ENCODE measurements at places on chromosomes 11 and 22.

GRCh38 chr11:34830648-34831047, 85.5 kb downstream of the APIP start:
- DNase-seq = no peak

- DNase-seq = no peak
Observed at GRCh38 chr22:46815132-46815531, 52.7 kb downstream of the TBC1D22A start.

DNA sequence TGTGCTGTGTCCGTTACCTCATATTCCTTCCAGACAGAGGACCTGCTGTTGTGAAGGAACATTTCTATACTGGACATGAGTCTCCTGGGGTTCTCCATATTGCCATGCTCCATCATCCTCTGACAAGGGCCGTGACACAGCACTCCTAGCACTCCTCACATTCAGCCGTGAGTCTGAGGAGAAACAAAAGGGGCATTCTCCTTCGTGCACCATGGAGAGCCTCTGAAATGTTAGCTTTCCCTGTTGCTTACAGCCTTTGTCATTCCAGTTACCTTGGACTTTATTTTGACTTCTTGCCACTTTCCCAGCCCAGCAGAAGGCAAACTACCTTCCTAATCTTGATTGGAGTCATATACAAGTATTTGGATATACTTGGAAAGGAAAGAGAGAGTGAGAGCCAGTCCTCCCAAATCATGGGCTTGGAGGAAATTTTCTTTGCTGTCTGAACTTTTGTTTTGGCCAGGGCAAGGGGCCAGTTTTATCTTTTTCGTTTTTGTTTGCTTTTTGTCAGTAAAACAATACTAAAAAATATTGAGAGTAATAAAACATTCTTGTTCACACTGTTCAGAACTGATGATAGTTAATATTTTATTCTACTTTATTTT, 29.1 kb upstream of the TECTA start:
- no peak for DNase-seq

- DNase-seq = no peak
Observed at GRCh38 chr11:112477152-112477551, 216.5 kb upstream of the PLET1 start.

DNA sequence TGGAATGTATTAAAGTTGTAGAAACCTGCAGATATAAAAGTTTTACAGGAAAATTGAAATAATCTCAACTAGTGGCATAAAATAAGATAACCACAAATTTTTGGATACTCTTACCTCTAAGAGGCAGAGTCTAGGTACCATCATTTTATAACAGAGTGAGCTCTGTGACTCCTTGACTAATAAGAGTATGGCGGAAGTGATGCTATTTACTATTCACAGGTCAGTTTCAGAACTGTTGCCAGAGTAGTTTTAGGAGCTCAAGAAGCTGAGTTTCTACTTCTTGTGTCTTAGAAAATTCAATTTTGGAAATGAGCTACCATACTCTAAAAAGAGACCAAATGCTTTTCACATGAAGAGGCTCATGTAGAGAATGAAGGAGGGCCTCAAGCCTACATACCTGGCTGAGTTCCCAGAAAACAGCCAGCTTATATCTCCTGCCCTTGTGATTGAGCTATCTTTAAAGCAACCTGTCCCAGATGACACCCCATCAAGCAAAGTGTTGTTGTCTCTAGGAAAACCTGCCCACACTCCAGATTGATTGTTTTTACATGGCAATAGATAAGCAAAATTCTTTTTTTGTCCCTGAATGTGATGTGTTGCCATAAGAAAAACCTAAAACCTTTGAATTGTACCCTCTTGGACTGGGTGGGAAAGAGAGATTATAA, 712.8 kb upstream of the CNTN5 start:
- DNase-seq = no peak

DNA sequence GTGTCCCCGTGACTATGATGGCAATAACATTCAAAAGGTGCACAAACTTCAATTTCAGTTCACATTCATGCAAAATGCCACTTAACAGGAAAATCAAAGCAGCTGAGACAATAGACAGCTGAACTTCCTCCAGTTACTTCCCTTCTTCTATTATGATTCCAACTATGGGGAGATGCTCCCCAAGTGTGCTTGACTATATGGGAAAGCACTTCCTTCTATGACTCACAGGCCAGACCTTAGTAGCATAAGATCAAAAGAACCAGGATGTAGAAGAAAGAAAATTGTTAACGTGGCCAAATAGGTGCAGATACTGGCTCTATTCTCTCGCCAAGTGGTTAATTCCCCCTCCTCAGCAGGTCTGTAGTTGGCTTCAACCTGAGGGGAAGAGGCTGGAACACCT, 7.8 kb upstream of the FAT3 start:
- DNase-seq = no peak

GRCh38 chr11:42555190-42555589, 756.6 kb upstream of the API5 start:
- no peak for DNase-seq
